Spleen (tissue), 13 donors: ENCODE measurements at places on chromosomes 2 and 18.

GRCh38 chr18:356778-357177 is 88.9 kb upstream of the THOC1 start:
- DNase-seq = no peak

DNA sequence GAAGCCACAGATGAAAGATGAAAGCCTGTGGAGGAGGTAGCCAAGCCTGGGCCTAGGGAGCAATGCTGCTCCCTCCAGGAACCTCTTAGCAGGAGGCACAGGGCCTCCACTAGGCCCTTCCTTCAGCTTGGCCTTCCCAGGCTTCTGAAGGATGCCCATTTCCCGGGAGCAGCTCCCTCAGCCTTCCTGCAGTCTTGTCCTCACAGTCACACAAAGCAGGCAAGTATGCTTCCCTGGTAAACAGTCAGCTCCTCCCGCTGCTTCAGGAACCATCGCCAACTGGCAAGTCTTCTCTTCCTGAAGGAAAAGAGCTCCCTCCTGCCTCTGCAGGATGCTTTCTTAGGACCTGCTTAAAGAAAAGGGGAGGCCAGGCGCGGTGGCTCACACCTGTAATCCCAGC is 53.2 kb downstream of the SMAD7 start:
- no peak for DNase-seq

GRCh38 chr2:9327873-9328352 is 95.4 kb downstream of the ITGB1BP1 start:
- DNase-seq = no peak

GRCh38 chr2:57497489-57498096 is 549.0 kb upstream of the VRK2 start:
- DNase-seq = no peak

GRCh38 chr2:149931486-149931885 is 343.9 kb upstream of the MMADHC start:
- no peak for DNase-seq
